Stimulated activated CD4-positive, alpha-beta T cell treated with anti-CD3 and anti-CD28 coated beads, TNF-alpha, amount 100 ng/mL, for 4 hours (primary cell): ENCODE measurements at places on chromosomes 12 and 14.

DNA sequence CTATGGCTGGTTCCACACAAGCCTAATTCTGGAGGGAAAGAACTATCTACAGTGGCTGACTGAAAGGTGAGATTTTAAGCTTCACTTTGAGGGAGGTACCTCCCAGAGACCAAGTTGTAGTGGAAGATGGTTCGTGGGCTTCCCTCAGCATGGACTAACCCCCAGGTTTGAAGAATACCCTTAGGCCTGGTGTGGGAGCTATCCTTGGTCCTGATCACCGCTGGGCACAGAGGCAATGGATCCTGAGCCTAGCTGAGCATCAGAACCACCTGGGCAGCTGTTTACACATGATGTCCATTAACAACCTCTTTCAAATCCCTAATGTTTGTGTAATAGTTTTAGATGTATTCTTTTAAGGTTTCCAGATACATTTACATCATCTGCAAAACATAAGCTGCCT, 10.3 kb downstream of the DAO start:
- no peak for DNase-seq

- DNase-seq: no peak
These were observed 56.0 kb downstream of the MDGA2 start for GRCh38 chr14:47619392-47619791.

DNA sequence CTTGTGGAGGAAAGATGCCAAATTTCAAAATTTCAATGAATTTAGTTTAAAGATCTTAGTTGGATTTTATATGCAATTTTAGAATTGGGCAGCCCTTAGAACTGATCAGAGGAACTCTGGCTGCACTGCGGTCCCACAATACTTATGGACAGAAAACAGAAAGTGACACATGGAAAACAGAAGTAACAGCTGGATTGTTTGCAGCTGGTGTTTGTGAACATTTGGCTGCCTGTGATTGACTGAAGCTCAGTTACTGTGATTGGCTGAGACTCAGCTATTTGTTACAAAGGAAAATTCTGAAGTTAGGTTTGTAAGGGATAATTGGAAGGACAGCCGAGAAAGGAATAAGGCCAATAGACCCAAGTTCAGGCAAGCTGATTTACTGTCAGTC, 10.0 kb upstream of the KRT86 start:
- no peak for DNase-seq

DNA sequence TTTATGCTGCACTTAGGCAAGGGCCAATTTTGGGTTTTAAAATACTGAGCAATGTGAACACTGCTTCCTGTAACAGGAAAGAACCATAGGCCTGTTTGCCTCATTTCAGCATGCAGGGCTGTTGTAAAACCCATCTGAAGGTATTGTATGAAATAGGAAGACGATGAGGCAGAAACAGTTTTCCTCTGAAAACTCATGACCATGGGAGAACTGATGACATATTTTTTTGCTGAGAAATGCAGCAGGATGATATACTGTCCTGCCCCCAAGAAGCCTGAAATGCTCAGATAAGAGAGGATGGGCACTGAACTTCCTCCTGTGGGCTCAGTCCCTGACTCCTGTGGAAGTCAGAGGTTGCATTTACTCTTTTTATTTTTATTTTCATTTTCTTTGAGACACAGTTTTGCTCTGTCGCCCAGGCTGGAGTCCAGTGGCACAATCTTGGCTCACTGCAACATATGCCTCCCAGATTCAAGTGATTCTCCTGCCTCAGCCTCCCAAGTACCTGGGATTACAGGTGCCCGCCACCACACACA, 17.4 kb downstream of the PYGL start:
- no peak for DNase-seq

GRCh38 chr14:90726656-90727055, 89.6 kb downstream of the TTC7B start:
- DNase-seq: no peak

GRCh38 chr12:40614923-40615322, 77.3 kb upstream of the CNTN1 start:
- DNase-seq: no peak

GRCh38 chr12:26599096-26599695, 233.8 kb downstream of the ITPR2 start:
- no peak for DNase-seq

DNA sequence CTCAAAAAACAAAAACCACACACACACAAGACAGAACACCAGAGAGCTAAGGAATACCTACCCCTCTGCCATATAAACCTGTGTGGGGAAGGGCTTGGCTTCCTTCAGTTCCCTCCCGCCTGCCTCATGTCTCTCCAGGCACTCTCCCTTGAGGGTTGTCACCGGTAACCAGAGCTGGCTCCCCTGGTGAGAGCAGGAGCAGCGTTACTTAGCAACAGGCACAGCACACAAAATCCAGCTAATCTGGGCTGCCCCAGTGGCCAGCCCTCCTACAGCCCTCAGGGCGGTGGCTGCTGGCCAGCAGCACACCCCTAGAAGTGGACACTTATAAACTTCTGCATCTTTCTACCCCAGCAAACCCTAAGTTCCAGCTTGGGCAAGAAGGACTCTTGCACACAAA, 21.6 kb upstream of the NR4A1 start:
- no peak for DNase-seq

GRCh38 chr12:125552295-125552694, 487.1 kb downstream of the AACS start:
- DNase-seq: no peak

- DNase-seq: no peak
These were observed 113.0 kb downstream of the MED13L start for GRCh38 chr12:116164250-116165035.

GRCh38 chr14:84770030-84770429, 759.9 kb upstream of the FLRT2 start:
- DNase-seq: no peak

DNA sequence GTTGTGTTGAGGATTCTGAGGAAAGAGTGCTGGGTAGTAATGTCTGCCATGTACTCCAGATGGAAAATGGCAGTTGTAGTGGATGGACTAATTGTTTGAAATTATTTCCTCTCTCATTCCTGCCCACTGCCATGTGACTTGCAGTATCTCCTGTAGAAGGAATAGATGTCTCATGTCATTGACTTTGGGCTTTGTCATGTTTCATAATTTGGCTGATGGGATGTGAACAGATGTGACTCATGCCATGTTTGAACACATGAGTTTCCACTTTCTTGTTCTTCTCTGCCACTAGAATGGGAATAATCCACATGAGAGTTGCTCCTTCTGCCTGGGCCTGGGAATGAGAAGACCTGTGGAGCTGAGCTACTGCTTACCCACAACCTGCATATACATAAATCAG, 2.4 kb upstream of the CALCOCO1 start:
- DNase-seq: no peak

GRCh38 chr12:7156259-7157197, 26.4 kb downstream of the CLSTN3 start:
- no peak for DNase-seq

DNA sequence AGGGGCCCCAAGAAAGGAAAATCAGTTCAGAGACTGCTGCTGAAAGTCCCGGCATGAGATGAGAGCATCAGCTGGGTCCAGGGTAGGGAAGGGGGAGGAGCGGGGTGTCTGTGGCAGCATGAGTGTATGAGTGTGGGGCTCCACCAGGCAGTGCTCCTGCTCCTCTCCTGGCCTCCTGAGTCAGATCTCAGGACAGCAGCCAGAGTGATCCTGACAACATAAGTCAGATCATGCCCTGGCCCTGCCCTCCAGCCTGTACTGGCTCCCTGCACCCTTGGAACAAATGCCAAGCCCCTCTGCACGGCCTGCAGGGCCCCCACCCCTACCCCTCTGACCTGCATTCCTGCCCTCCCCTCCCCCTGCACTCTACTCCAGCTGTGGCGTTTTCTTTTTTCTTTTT, 24.2 kb upstream of the LRP1-AS start:
- no peak for DNase-seq

GRCh38 chr12:82966001-82966559, 279.4 kb downstream of the TMTC2 start:
- DNase-seq: no peak

GRCh38 chr14:37230551-37231194, 32.9 kb downstream of the MIPOL1 start:
- DNase-seq: no peak

DNA sequence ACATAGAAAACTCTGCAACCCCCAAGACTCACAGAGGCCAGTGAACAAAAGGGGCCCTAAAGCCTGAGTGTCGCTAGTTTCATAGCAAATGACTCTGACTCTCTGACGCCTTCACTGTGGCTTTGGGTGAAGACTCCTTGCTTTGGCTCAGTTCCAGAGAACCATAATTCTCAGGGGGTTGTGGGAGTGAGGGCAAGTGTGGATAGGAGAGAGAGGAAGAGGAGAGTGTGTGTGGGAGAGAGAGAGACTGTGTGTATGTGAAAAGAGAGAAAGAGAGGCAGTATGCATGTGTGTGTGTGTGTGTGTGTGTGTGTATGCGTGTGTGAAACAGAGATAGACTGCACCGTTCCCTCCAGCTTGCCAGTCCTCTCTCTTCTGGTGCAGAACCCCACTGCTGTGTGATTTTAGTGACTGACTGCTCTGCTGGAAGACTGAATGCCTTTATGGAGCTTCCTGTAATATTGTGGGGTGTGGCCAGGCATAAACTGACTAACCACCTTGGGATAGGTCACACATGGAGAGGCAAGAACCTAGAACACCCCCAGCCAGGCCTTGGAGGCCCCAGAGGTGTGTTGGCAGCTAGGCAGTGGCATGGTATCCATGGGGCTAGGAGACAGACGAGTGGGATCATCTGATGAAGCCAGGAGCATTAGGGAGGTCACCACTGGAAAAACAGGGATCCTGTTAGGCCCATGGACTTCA, 45.9 kb upstream of the STXBP6 start:
- no peak for DNase-seq

- DNase-seq: no peak
These were observed 179.4 kb downstream of the EFCAB11 start for GRCh38 chr14:89775151-89775550.

- no peak for DNase-seq
These were observed 69.8 kb downstream of the HMGA2 start for GRCh38 chr12:65894088-65894487.

DNA sequence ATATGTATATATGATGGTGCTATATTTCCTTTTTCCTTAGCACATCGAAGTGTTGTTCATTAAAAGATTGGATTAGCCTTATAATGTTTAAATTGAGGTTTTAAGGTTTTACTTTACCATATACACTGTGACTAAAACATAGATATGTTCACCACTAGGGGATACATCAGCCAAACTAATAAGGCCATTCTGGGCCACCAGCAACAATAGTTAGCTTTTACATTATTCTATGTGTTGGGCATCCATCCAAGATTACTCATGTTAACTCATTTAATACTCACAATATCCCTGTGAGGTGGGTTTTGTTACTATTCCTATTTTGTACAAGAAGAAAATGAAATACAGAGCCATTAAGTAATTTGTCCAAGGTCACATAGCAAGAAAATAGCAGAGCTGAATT, 202.6 kb upstream of the AVPR1A start:
- no peak for DNase-seq

DNA sequence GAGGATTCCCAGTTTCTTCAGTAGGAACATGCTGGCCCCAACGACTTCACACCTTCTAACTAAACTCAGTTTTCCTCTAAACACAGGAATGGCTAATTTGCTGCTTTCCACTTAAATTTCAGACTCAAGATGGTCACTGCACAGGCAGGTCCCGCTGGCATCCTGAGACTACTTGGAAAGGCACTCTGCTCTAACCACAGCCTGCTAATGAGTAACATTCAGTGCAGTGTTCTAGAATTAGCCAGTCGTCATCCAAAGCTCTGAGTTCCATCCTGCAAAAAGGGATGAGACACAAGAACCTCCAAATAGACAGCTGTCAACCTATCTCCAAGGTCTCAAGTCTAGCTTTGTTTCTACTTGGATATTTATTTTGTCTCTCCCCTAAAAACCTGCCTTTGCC, 6.0 kb downstream of the CCDC92 start:
- DNase-seq: no peak

GRCh38 chr12:50403001-50403440, 2.3 kb downstream of the LARP4 start:
- no peak for DNase-seq

- DNase-seq: no peak
These were observed 94.6 kb upstream of the DAAM1 start for GRCh38 chr14:59093902-59094301.

GRCh38 chr12:67358781-67359338, 89.7 kb downstream of the CAND1 start:
- DNase-seq: no peak

- no peak for DNase-seq
These were observed 1.5 kb downstream of the STYK1 start for GRCh38 chr12:10672231-10672868.

GRCh38 chr12:57232156-57232756, 2.7 kb downstream of the SHMT2 start:
- DNase-seq: no peak

GRCh38 chr14:104389326-104390220, 190.0 kb upstream of the C14orf180 start:
- DNase-seq: no peak

DNA sequence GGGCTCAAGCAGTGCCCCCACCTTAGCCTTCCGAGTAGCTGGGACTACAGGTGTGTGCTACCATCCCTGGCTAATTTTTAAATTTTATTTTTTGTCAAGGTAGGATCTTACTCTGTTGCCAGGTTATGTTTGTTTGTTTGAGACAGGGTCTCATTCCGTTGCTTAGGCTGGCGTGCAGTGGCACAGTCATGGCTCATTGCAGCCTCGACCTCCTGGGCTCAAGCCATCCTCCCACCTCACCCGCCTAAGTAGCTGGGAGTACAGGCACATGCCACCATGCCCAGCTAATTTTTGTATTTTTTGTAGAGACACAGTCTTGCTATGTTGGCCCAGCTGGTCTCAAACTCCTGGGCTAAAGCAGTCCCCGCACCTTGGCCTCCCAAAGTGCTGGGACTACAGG, 83.3 kb upstream of the KCNH3 start:
- DNase-seq: no peak

DNA sequence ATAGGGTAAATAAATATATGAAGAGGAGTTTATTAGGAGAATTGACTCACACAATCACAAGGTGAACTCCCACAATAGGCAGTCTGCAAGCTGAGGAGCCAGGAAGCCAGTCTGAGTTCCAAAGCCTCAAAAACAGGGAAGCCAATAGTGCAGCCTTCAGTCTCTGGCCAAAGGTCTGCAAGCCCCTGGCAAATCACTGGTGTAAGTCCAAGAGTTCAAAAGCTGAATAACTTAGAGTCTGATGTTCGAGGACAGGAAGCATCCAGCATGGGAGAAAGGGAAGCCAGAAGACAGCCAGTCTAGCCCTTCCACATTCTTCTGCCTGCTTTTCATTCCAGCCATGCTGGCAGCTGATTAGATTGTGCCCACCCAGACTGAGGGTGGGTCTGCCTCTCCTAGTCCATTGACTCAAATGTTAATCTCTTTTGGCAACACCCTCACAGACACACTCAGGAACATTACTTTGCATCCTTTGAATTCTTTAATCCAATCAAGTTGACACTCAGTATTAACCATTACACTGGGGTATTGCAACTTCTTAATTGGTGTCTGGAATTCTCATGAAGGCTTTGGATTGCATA, 736.5 kb upstream of the LMO3 start:
- DNase-seq: no peak

DNA sequence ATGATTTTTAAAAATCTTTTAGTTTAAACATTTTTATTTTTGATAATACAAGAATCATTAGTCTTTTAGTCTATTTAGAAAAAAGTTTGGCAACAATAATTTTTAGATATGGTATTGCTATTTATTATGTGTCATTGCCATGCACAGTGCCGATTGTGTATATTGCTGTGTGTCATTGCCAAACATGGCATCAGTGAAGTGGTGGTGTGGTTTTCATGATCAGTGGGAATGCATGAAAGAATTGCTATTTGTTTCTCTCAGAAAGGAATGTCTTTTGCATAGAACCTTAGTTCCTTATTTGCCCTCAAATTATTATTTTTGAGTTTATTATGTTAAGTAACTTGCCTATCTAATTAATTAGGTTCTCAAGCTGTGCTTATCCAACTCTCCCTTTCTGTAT, 397.5 kb upstream of the PDE3A start:
- DNase-seq: no peak
